ENCODE measurements at places on chromosomes 5 and 9.

DNA sequence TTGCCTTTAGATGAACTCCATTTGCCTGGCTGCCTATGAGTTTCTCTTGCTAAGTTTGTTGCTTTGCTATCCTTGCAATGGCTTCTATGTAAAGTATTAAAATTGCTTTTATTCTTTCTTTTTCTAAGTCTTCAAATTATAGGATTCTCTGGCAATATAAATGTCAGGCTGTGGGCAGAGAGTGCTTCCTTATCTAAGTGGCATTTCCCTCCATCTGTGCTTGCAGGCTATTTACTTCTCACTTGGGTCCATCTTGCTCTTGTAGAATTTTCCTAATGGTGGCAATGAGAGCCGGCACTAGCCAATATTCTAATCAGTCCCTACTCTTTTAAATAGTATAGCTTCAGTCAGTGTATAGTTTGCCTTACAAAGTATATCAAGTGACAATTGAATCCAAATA is 63.3 kb downstream of the FAM174A start:
- DNase-seq, result no peak

GRCh38 chr9:95239071-95239470 is 78.4 kb downstream of the FANCC start:
- DNase-seq, result no peak

DNA sequence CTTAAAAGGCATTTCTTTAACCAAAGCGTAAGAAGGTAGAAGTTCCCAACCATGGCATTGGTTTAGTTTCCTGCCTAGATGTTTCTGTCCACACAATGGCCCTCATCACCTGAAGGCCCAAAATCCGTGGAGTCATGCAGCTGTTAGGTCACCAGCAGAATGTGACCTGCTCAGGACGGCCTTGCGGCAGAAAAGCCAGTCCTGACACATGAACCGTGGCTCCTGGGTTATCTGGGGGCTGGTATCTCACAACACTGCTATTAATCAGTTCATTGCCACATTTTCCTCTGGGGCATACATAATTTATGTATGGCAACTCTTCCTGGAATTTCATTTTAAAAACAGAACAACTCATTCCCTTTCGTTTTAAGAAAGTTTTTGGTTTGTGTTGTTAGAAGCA is 278.4 kb downstream of the ATPSCKMT start:
- DNase-seq, result no peak

DNA sequence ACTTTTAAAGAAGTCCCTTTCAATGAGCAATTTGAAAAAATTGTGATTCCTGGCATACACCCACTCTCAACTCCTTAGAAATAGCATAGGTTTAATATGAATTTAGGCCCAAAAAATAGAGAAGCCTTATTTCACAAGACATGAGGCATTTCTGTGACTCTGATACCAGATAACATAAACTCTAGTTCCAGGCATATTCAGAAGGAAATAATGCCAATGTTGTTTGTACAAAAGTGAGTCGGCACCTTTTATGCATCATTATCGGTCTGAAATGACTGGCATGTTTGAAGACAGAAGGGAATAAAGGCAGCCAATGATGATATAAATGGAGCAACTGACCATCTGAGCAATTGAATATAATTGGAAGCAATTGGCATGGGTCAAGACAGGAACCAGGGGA is 19.4 kb upstream of the RECK start:
- DNase-seq, result no peak

DNA sequence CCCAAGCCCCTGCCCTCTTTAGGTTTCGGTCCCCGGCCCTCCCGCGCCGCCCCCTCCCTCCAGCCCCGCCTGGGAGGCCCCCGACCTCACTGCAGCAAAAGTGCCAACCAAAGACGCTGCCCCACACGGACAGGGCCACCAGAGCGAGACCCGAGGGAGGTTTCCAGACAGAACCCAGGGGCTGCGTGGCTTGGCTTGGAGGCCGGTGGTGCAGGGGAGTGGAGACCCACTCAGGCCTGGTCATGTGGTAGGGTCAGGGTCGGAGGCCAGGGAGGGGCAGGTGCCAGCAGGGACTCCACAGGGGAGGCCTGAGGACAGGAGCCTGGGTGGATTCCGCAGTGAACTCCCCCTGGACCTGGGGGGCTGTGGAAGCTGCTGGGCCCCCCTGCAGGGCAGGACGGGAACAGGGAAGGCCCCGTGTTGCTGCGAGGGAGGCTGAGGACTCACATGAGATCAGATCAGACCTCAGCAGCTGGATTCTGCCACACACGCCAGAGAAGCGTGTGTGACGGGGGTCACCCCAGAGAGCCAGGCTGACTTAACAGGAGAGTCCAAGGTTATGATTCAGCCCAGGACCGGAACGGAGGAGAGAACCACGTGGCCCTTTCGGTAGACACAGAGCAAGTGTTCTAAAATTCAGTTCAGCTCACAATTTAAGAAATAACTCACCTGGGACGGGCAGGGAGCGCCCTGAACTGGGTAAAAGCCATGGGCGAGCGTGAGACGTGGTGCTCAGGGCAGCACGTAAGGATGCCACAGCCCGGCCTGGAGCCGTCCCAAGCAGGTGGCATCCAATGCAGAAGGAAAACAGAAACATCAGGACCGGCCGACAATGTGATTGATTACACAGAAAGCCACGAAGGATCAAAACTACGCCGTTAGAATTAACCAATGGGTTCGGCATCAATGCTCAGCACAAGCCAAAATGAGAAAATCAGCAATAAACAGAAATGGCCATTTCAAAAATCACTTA is 38.9 kb downstream of the EXD3 start:
- DNase-seq, result no peak

- no peak for DNase-seq
Measured at GRCh38 chr5:88824892-88825583, 57.9 kb downstream of the MEF2C start.

DNA sequence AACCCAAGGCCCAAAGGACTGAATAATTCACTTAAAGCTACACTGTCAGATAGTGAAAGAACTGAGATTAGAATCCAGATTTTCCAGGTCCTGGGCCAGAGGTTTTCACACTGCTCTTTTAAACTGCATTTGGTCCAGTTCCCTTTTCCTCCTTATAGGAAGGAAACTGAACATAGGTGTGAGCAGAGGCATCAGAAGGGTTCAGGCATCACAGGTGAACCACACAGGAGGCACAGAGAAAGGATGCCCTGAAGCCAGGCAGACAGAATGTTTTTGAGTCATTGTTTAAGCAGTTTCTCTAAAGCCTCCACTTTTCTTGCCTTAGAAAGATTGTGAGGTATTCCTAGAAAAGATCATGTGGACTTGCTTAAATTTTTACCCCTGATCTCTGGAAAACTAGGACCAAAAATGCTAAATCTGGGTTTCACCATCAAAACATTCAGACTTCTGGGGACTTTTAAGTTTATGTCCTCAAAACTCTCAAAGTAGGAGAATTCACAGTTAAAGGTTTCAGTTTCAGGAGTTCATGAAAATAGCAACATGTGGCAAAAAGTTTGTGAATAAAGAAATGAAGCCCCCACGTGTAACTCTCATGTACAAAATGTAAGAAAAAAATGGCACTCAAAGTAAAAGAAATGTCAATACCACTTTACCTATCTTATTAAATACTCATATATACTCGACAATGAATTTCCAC is 386.1 kb downstream of the NTRK2 start:
- DNase-seq, result no peak

Data from stimulated activated CD4-positive, alpha-beta T cell treated with anti-CD3 and anti-CD28 coated beads, Interleukin-1b, Interleukin-23, amount 100 ng/mL, for 4 hours (primary cell).